Esophagus squamous epithelium (tissue), 5 donors: ENCODE measurements at places on chromosomes 2 and 18.
A peak's percentile ranks its signal among the peaks of the same experiment; 100 is the strongest.

DNA sequence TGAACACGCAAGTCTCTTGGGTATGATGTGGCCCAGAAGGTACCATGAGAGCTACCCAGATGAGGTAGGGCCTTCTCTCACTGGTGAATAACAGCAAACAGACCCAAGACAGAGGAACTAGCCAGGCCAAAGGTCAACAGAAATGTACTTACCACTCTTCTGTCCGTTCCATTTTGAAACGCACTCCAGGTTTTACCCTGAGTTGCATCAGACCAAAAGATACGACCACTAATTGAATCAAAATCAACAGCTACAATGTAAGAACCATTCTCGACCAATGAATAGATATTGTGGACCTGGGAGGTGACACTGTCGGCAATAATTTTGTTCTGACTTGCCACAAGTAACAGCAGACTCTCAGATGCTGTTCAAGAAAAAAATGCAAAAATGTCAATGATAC is 124.4 kb downstream of the LRP2 start:
- no peaks in the 10 kb centered on the region for H3K27me3 ChIP-seq
- no peak overlapping the region for H3K4me3 ChIP-seq
- no peaks in the 10 kb centered on the region for H3K36me3 ChIP-seq
- H3K27ac ChIP-seq: no peak overlapping the region
- no peak for DNase-seq

GRCh38 chr2:172597176-172597842 is 41.4 kb downstream of the PDK1 start:
- H3K36me3 ChIP-seq: peaks cover 12% of the 10 kb centered on the region
- no peak overlapping the region for H3K27ac ChIP-seq
- no peaks in the 10 kb centered on the region for H3K4me1 ChIP-seq
- H3K4me3 ChIP-seq: no peak overlapping the region
- no peaks in the 10 kb centered on the region for H3K27me3 ChIP-seq
- no peak for DNase-seq

DNA sequence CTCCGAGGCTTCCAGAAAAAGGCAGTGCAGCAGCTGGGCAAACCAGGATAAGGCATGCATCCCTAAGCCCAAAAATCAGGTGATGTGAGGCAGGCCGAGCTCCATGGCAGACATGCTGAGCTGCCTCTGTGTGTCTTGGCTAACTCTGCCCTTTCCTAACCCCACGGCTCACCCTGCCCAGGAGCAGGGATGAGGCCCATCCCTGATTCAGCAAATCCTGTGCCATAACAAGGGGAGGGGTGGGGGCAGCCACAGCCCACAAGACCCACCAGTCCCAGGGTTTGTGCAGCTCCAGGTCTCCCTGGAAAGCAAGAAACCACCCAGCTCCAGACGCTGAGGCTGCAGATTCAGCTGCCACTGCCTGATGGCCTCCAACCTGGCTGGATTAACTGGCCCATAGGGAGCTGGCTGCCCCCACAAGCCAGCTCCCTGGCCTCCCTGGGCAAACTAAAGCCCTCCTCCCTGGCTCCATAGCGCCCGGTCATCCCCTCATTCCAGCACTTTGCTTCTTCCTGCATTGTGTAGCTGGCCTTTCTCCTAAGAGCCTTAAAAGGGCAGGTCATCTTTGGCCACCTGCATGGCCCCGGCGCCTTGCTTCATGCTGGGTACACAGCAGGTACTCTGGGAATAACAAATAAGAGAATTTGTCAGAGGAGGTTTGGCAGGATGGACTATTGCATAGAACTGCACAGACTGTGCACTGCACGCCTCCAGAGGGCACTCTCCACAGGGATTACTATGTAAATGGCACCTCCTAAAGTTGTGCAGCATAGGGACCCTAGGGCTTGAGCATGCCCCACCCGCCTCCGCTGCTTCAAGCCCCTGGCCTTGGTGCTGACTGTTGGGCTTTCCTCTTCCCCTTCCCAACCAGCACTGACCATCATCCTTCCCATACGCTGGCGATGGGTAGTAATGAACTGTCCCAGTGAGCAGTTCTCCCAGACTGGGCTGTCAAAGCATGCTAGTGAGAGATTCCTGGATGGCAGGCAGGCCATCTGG is 10.7 kb downstream of the STEAP3 start:
- peaks cover 6% of the 10 kb centered on the region for H3K4me1 ChIP-seq
- no peaks in the 10 kb centered on the region for H3K36me3 ChIP-seq
- H3K4me3 ChIP-seq: no peak overlapping the region
- H3K27ac ChIP-seq: no peak overlapping the region
- no peak for DNase-seq
- H3K27me3 ChIP-seq: no peaks in the 10 kb centered on the region

- H3K4me1 ChIP-seq: peaks cover 53% of the 10 kb centered on the region
- no peaks in the 10 kb centered on the region for H3K27me3 ChIP-seq
- H3K27ac ChIP-seq: peak overlapping the region; percentile 7
- H3K4me3 ChIP-seq: no peak overlapping the region
- no peaks in the 10 kb centered on the region for H3K36me3 ChIP-seq
Measured at GRCh38 chr18:22839340-22839821, 93.7 kb upstream of the RBBP8 start.

- H3K27me3 ChIP-seq: no peaks in the 10 kb centered on the region
- H3K36me3 ChIP-seq: no peaks in the 10 kb centered on the region
- no peaks in the 10 kb centered on the region for H3K4me1 ChIP-seq
- no peak overlapping the region for H3K27ac ChIP-seq
Measured at GRCh38 chr2:239893236-239893515, 132.0 kb downstream of the NDUFA10 start.

DNA sequence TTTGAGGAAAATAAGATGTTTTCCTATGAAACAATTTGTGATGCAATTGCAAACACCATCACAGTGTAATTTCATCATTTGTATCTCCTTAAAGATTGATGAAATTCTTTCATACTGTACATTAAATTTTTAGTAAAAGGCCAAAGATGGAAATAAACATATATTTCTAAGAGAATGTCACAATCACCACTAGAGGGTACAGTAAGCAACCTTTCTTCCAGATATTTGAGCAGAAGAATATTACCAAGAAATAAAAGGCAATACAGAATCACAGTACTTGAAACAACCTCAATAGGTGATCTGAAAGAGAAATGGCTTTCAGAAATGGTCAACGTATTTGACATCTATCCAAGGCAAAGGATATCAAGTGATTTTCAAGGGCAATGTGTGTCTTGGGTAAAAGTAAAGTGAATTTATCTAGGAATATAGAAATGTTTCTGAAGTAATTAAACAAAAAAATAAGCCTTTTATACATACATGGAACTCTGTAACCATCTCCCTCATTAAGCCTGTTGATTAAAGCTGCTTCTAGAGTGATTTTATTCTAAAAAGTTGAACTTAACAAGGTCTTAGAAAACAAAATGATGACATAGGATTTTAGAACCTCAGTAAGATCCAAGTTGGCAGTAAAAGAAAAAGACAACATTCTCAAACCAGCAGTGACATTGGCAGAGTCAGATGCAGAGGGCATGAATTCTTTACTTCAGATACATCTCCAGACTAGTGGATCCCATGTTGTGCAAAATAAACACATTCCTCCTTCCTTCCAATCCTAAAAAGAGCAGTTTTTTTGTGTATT is 90.3 kb upstream of the SESTD1 start:
- no peaks in the 10 kb centered on the region for H3K36me3 ChIP-seq
- no peaks in the 10 kb centered on the region for H3K27me3 ChIP-seq
- no peak for DNase-seq
- H3K27ac ChIP-seq: no peak overlapping the region

DNA sequence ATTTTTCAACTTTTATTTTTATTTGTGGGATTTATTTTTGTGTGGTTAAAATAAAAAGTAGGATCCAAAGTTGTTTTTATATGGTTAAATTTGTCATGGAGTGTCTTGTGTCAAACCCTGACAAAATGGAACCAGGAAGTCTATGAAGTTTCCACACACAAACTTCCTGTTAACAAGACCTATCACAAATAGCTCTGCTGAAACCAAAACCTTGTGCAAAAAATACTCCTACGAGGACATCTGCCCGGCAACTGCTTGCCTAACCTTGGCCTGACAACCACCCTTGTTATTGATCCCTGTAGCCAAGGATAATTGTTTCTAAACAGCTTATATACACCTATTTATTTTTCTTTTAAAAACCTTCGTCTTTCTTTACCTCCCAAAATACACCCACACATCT is 389.6 kb downstream of the TRIB2 start:
- no peak overlapping the region for H3K27ac ChIP-seq
- peaks cover 25% of the 10 kb centered on the region for H3K4me1 ChIP-seq
- H3K36me3 ChIP-seq: no peaks in the 10 kb centered on the region
